ENCODE measurements at places on chromosomes 4 and X.

DNA sequence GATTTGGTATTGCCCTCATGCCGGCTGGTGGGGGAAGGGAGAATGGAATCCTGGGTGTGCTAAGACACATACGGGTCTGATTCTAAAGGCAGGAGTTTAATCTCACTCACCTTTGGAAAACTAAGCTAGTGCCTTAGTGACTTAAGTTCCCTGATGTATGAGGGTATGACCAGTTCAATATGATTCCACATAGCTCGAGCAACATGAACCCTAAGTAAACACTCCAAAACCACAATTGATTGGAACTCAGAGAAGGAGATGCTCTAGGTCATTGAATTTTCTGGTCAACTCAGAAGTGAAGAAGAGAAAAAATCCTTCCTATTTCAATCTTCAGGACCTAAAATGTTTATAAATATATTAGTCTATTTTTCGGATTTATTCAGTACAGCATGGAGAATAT lies 420.1 kb upstream of the INTU start:
- no peak overlapping the region for H3K4me3 ChIP-seq
- no peak overlapping the region for H3K27ac ChIP-seq
- no peaks in the 10 kb centered on the region for H3K27me3 ChIP-seq
- H3K36me3 ChIP-seq, result no peaks in the 10 kb centered on the region
- no peaks in the 10 kb centered on the region for H3K4me1 ChIP-seq
- DNase-seq, result no peak

- H3K36me3 ChIP-seq, result no peaks in the 10 kb centered on the region
- no peaks in the 10 kb centered on the region for H3K4me1 ChIP-seq
- no peaks in the 10 kb centered on the region for H3K27me3 ChIP-seq
- peak; percentile 11 for DNase-seq
Measured at GRCh38 chr4:63937961-63938360, 471.3 kb downstream of the TECRL start.

- H3K27ac ChIP-seq, result no peak overlapping the region
- peak; percentile 58 for DNase-seq
- no peaks in the 10 kb centered on the region for H3K36me3 ChIP-seq
- no peaks in the 10 kb centered on the region for H3K27me3 ChIP-seq
- no peaks in the 10 kb centered on the region for H3K4me1 ChIP-seq
Measured at GRCh38 chrX:117840645-117841044, 276.0 kb downstream of the KLHL13 start.

GRCh38 chr4:136150046-136150445 lies 1382.2 kb downstream of the PCDH18 start:
- no peaks in the 10 kb centered on the region for H3K36me3 ChIP-seq
- no peak overlapping the region for H3K4me3 ChIP-seq
- no peak overlapping the region for H3K27ac ChIP-seq
- H3K27me3 ChIP-seq, result no peaks in the 10 kb centered on the region
- H3K4me1 ChIP-seq, result no peaks in the 10 kb centered on the region

DNA sequence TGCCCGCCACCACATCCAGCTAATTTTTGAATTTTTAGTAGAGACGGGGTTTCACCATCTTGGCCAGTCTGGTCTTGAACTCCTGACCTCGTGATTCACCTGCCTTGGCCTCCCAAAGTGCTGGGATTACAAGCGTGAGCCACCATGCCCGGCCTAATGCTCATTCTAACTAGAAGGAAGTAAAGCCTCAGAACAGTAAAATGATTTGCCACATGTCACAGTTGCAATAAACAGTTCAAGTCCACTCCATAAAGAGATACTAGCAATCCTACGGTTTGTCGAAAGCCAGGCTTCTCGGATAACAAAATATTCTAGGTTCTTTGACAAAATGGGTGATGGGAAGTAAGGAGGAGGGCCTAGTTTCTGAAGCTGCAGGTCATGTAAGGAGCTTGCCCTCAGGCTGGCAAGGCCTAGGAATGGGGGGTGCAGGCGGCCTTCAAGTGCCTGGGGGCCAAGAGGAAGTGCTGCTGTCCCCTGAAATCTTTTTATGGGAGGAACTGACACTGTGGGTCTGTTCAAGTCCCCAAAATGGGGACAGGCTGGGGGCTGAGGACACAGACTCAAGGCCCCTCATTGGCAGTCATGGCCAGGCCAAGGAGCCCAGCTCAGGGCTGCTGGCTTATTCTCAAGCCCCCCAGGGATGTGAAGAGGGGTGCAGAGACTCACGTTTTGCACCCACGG lies 31.8 kb upstream of the ACSL1 start:
- no peaks in the 10 kb centered on the region for H3K36me3 ChIP-seq
- no peaks in the 10 kb centered on the region for H3K27me3 ChIP-seq

DNA sequence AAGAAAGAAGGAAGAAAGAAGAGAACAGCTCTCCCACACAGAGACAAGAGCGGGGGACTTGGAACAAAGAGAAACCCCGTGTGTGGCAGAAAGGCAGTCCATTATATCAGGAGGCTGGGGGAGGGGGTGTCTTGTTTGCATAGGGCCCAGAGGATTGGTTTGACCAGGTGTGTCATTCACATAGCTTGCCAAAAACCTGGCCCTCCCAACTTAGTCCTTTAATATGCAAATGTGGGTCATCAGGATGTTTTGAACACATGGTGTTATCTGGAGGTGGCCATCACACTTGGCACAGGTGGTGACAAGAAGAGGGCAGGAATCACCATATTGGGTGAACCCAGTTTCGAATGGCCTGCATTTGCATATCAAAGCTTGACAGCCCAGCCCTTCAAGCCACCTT lies 111.7 kb downstream of the LINC00632 start:
- DNase-seq, result no peak
- H3K27ac ChIP-seq, result no peak overlapping the region
- no peak overlapping the region for H3K4me3 ChIP-seq

- no peak overlapping the region for H3K27ac ChIP-seq
- H3K27me3 ChIP-seq, result no peaks in the 10 kb centered on the region
- no peak for DNase-seq
- no peaks in the 10 kb centered on the region for H3K4me1 ChIP-seq
- no peak overlapping the region for H3K4me3 ChIP-seq
Measured at GRCh38 chr4:36177946-36178345, 66.4 kb downstream of the ARAP2 start.

- peaks cover 15% of the 10 kb centered on the region for H3K4me1 ChIP-seq
- H3K27me3 ChIP-seq, result no peaks in the 10 kb centered on the region
- H3K4me3 ChIP-seq, result peak overlapping the region; percentile 60
- H3K36me3 ChIP-seq, result no peaks in the 10 kb centered on the region
- DNase-seq, result peak; percentile 84
- peak overlapping the region; percentile 84 for H3K27ac ChIP-seq
Measured at GRCh38 chr4:186144198-186144945, 39.9 kb downstream of the FAM149A start.

- H3K4me1 ChIP-seq, result no peaks in the 10 kb centered on the region
- H3K4me3 ChIP-seq, result peak overlapping the region; percentile 57
- no peaks in the 10 kb centered on the region for H3K36me3 ChIP-seq
- H3K27me3 ChIP-seq, result no peaks in the 10 kb centered on the region
- DNase-seq, result peak; percentile 29
Measured at GRCh38 chr4:169271692-169272007, 894 bp upstream of the SH3RF1 start.

DNA sequence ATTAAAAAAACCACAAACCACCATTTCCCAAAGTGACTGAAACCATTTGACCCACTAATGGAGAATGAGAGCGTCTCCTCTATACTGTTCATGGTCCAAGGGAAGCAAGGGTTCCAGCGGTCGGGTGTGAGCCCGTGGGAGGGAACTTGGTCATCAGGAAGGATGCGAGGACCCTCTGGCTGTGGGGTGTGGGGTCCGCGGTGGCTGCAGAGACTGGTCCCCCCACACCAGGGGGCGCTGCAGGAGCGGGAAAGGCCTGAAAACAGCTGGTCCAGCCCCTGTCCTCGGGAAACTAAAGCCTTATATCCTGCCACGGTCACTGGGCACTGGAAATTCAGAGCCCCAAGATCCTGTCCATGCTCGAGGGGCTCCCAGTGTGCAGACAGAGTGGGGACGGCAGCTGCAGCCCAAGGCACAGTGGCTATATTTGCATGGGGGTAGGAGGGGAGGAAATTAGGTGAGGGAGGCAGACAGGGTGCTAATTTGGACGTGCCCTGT lies 4.3 kb downstream of the BLOC1S4 start:
- no peaks in the 10 kb centered on the region for H3K27me3 ChIP-seq
- H3K4me1 ChIP-seq, result no peaks in the 10 kb centered on the region
- no peak overlapping the region for H3K4me3 ChIP-seq
- peak; percentile 90 for DNase-seq

- peaks cover 74% of the 10 kb centered on the region for H3K27me3 ChIP-seq
- no peak overlapping the region for H3K27ac ChIP-seq
- H3K4me1 ChIP-seq, result no peaks in the 10 kb centered on the region
- H3K36me3 ChIP-seq, result no peaks in the 10 kb centered on the region
- H3K4me3 ChIP-seq, result no peak overlapping the region
Measured at GRCh38 chr4:173503330-173504180, 26.5 kb downstream of the HAND2 start.

DNA sequence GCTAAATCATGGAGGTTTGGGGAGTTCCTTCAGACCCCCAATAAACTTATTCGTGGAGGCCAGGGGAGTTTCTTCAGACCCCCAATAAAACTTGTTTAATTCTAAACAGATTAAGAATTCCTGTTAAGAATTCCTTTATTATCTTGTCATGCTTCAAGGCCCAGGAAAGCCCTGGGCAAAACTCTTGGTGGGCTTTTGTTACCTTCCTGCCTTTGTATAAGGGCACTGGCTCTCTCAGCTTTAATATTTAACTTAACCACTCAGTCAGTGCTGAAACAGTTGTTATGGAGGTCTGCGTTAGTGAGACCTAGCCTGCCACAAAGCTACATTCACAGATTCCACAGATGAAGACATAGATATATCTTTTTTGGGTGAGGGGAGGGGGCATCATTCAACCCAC lies 29.0 kb upstream of the LGI2 start:
- H3K36me3 ChIP-seq, result no peaks in the 10 kb centered on the region
- H3K27me3 ChIP-seq, result no peaks in the 10 kb centered on the region
- no peak overlapping the region for H3K27ac ChIP-seq
- peak; percentile 70 for DNase-seq
- H3K4me1 ChIP-seq, result no peaks in the 10 kb centered on the region

GRCh38 chr4:69116645-69117321 lies 20.5 kb downstream of the UGT2B7 start:
- DNase-seq, result no peak
- H3K27me3 ChIP-seq, result no peaks in the 10 kb centered on the region
- no peak overlapping the region for H3K27ac ChIP-seq
- no peaks in the 10 kb centered on the region for H3K36me3 ChIP-seq

GRCh38 chr4:59060895-59061294 lies 1950.7 kb upstream of the IGFBP7 start:
- H3K4me3 ChIP-seq, result no peak overlapping the region
- H3K4me1 ChIP-seq, result no peaks in the 10 kb centered on the region
- H3K36me3 ChIP-seq, result no peaks in the 10 kb centered on the region
- H3K27me3 ChIP-seq, result no peaks in the 10 kb centered on the region
- no peak for DNase-seq

GRCh38 chrX:149456476-149457245 lies 48.4 kb downstream of the IDS start:
- H3K27ac ChIP-seq, result no peak overlapping the region
- DNase-seq, result no peak
- no peak overlapping the region for H3K4me3 ChIP-seq
- H3K27me3 ChIP-seq, result no peaks in the 10 kb centered on the region
- no peaks in the 10 kb centered on the region for H3K36me3 ChIP-seq

DNA sequence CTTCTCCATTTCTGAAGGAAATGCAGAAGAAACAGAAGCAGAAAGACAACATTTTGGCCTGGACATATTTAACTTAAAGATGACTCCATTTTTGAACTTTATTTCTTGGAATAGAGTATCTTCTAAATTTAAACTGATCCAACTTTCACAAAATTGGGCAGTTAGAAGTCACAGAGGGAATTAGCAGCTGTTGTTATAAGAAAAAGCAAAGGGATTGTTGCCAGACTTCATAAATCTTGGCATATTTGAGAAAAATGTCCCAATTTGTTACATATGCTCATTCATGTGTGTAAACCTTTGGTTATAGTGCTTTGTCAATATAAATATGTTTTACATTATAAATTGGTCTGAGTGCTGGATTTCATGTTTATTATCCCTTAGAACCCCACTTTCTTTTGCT lies 3.4 kb downstream of the GLUD2 start:
- H3K27me3 ChIP-seq, result no peaks in the 10 kb centered on the region
- no peak overlapping the region for H3K4me3 ChIP-seq
- H3K4me1 ChIP-seq, result no peaks in the 10 kb centered on the region
- no peak for DNase-seq

GRCh38 chrX:154655786-154656185 lies 2.4 kb upstream of the CTAG2 start:
- no peaks in the 10 kb centered on the region for H3K27me3 ChIP-seq
- H3K4me1 ChIP-seq, result no peaks in the 10 kb centered on the region
- no peak overlapping the region for H3K4me3 ChIP-seq
- peak; percentile 49 for DNase-seq

- H3K27me3 ChIP-seq, result no peaks in the 10 kb centered on the region
- H3K36me3 ChIP-seq, result no peaks in the 10 kb centered on the region
- H3K27ac ChIP-seq, result no peak overlapping the region
Measured at GRCh38 chr4:66688674-66689073, 856.6 kb downstream of the CENPC start.

DNA sequence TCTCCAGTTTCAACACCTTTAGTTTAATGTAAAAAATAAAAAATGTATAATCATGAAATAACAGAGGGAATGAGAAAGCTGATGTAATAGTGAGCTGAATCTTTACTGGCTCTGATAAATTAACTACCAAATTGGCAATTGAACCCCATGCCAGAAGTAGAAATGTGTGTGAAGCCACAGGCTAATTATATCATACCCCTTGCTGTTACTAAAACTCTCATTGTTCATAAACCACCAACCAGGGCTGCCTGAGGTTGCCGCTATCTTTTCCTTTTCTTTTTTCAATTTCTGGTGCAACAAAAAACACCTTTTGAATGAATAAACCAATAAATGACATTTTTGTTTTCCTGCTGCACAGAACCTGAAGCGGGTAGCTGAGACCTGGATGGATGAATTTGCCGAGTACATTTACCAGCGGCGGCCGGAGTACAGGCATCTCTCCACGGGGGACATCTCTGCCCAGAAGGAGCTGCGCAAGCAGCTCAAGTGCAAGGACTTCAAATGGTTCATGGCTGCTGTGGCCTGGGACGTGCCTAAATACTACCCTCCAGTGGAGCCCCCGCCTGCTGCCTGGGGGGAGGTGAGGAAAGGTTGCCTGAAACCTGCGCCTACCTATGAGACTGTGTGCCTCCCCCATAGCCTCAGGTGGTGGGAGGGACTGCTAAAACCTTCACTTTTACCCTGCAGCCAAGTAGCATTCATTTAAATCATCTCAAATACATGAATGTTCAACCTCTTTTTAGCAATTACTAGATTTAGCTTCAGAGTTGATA lies 216.7 kb upstream of the GALNT7 start:
- H3K27ac ChIP-seq, result no peak overlapping the region
- no peak for DNase-seq
- H3K4me3 ChIP-seq, result no peak overlapping the region
- no peaks in the 10 kb centered on the region for H3K36me3 ChIP-seq

DNA sequence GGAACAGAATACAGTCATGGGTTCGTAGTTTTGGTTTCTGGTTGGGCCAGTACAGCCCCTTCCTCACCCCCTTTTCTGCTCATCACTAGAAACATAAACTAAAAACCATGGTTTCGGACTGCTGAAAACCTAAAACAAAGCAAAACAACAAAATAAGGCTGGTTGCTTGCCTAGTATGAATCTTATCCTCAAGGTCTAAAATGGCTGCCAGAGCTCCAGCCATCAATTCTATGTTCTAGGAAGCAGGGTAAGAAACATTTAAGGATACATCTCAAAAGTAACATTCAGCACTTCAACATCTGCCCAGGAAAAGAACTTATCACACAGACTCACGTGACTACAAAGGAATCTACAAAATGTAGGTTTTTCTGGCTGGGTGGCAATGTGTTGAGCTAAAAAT lies 31.5 kb downstream of the PPP3CA start:
- H3K4me3 ChIP-seq, result no peak overlapping the region
- no peaks in the 10 kb centered on the region for H3K27me3 ChIP-seq
- no peak for DNase-seq
- H3K36me3 ChIP-seq, result no peaks in the 10 kb centered on the region
